ENCODE measurements at places on chromosomes 7 and 10. TPM values are rescaled to one million over a fixed set of nuclear protein-coding genes. Genes with fewer than 3 reads are reported as not detected.
A peak's percentile ranks its signal among the peaks of the same experiment; 100 is the strongest.

JAKMIP3 gene
- 0.44 TPM for total RNA-seq

- peaks cover 11% of the 10 kb centered on the region for H3K27me3 ChIP-seq
- no peak for DNase-seq
- H3K4me1 ChIP-seq = no peaks in the 10 kb centered on the region
- no peak overlapping the region for H3K4me3 ChIP-seq
- no peak overlapping the region for H3K27ac ChIP-seq
These were observed 24.7 kb downstream of the PDGFA start for GRCh38 chr7:494906-495305.

ARF5 gene
- 137 TPM for total RNA-seq

DNA sequence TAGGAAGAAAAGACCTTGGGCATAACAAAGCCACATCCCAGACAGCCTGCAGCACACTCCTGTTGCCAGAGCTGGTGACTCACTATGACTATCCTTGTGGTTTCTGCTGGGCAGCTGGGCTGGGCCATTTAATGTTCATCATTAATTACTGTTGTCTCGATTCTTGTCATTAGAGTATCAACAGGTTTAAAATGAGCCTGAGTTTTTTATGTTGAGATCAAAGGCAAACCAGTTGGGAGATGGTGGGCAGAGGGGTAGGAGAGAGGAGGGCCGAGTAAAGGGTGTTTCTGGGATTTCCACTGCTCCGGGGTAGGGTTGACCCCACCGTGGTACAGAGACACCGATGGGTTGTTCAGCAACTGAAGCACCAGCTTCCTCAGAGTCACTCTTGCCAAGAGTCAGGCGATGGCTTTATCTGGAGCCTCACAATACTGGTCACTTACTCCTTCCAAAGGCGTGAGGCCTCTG, 128.7 kb upstream of the LYZL1 start:
- no peak overlapping the region for H3K4me3 ChIP-seq
- peaks cover 9% of the 10 kb centered on the region for H3K36me3 ChIP-seq
- no peaks in the 10 kb centered on the region for H3K4me1 ChIP-seq
- H3K27me3 ChIP-seq = no peaks in the 10 kb centered on the region
- no peak for DNase-seq

DNA sequence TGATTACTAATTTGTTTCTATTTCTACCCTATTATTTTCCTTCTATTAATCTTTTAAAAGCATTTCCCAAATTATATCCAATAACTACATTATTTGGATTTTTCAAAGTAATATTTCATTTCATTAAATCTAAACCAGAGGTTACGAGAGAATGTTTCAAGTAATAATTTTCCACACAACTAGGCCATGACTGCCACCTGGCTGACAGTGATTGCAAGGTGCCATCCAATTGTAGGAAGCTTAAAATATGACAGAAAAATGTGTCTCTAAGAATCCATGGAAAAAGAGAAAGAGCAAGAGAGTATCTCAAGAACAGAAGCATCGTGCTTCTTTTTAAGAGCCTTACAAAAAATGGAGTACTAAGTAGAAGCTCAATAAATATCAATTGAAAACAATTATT, 48.7 kb downstream of the TPK1 start:
- no peak overlapping the region for H3K27ac ChIP-seq
- H3K36me3 ChIP-seq = no peaks in the 10 kb centered on the region
- H3K4me3 ChIP-seq = no peak overlapping the region
- peaks cover 9% of the 10 kb centered on the region for H3K4me1 ChIP-seq
- H3K27me3 ChIP-seq = no peaks in the 10 kb centered on the region
- no peak for DNase-seq

DNA sequence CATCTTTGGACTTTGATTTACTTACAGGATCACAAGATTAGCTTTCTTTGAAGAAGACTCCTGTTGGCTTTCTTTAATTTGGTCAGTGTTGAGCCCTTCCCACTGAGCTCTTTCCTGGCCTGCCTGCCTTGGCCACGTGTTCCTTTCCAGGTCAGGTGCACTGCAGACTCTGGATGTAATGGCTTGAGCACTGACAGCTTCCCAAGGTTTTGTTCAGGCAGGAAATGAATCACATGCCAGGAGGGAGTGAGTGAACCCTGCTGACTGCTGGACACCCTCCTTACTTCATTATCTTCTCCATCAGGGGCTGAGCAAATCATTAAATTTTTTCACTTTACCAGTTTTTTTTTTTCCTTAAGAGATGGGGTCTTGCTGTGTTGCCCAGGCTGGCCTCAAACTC, 29.8 kb downstream of the SNX10 start:
- no peak overlapping the region for H3K4me3 ChIP-seq
- no peak overlapping the region for H3K27ac ChIP-seq
- H3K36me3 ChIP-seq = no peaks in the 10 kb centered on the region
- H3K4me1 ChIP-seq = no peaks in the 10 kb centered on the region

DNA sequence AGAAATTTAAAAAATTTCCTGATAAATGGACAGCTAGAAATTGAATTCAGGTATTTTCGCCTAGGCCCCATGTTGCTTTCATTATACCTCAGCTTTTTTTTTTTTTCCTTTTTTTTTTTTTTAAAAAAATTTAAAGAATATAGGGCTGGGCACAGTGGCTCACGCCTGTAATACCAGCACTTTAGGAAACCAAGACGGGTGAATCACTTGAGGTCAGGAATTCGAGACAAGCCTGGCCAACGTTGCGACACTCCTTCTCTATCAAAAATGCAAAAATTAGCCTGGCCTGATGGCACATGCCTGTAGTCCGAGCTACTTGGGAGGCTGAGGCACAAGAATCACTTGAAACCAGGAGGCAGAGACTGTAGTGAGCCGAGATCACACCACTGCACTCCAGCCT, 334.0 kb downstream of the SORCS1 start:
- H3K4me3 ChIP-seq = no peak overlapping the region
- no peaks in the 10 kb centered on the region for H3K27me3 ChIP-seq
- H3K27ac ChIP-seq = no peak overlapping the region
- H3K4me1 ChIP-seq = peaks cover 2% of the 10 kb centered on the region

DNA sequence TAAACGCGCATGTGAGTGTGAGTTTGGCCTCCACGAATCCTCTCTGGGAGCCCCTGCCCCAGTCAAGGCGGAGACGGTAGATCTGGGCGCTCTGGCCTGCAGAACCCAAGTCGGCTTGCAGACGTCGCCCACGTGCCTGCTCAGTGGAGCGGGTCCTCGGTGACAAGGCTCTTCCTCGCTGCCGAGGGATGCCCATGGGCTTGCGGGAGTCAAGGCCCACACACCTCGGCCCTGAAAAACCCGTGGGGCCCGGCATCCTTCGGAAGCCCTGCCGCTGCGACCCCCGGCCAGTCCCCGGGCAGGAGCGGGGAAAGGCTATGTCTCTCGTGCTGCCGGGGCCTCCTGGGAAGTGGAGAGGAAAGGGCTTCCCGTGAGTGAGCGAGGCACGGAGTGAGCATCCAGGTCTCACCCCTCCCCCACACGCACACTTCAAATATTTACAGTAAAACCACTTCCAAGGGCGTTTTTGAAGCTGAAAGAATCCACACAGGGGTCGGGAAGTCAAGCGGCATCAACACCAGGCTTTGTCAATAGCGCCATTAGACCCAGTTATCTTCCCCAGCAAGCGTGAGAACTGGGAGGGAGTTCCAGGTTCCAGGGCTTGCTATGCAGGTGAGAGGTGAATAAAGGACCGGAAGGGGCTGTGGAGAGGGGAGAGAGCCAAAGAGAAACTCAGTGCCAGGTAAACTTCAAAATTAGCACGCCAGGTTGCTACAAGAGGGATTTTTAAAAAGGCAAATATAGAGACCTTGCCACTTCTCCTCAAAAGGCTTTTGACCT, 1.1 kb upstream of the MNX1 start:
- no peaks in the 10 kb centered on the region for H3K36me3 ChIP-seq
- peak overlapping the region; percentile 73 for H3K4me3 ChIP-seq
- H3K27ac ChIP-seq = no peak overlapping the region
- H3K4me1 ChIP-seq = peaks cover 12% of the 10 kb centered on the region

DNA sequence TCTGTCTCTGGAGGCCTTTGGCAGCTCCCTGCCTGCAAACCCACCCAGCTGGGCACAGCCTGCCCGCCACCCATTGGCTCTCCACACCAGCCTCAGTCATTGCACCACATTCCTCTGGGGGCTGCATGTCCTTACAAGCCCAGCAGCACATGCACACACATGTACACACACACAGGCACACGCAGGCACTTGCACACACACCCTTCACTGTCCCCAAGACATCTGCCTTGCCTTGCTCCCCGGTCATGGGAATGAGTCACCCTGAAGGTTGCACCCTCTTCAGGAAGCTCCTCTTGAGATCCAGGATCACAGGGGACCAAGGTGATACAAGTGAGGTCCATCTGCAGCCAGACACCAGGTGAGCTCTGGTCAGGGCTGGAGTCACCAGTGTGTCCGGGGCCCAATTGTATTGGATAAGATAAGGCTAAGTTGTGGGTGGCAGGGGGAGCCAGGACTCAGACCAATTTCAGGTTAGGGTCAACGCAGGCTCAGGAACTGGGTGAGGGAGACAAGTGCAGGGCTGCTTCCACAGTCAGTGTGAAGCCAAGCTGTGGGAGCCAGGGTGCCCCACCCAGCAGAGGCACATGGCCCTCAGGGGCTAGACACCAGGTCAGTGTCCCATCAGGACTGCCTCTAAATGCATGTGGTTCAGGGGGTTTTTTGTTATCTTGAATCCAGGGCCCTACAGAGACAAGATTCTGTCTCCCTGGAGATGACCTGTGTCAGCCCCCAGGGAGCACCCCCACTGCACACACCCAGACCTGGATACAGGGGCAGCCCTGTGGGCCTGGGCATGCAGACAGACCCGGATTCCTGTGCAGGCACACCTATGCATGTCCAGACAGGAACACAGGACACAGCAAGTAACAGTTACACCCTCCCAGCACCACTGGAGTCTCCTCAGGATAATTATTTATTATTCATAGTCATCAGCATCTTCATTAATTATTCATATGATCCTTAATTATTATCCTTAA, 33.8 kb downstream of the KCNH2 start:
- H3K4me3 ChIP-seq = no peak overlapping the region
- no peaks in the 10 kb centered on the region for H3K36me3 ChIP-seq
- DNase-seq = peak; percentile 9
- no peak overlapping the region for H3K27ac ChIP-seq
- H3K4me1 ChIP-seq = peaks cover 15% of the 10 kb centered on the region
- peaks cover under 1% of the 10 kb centered on the region for H3K27me3 ChIP-seq

SCART1 gene
- total RNA-seq = 3.8 TPM

- peaks cover 1% of the 10 kb centered on the region for H3K27me3 ChIP-seq
- no peaks in the 10 kb centered on the region for H3K4me1 ChIP-seq
- H3K4me3 ChIP-seq = no peak overlapping the region
- H3K36me3 ChIP-seq = peaks cover 6% of the 10 kb centered on the region
- no peak overlapping the region for H3K27ac ChIP-seq
These were observed 170.5 kb downstream of the CCDC7 start for GRCh38 chr10:32616438-32616837.

KIAA1549 gene
- total RNA-seq = 40.2 TPM

CPVL gene
- 20.3 TPM for total RNA-seq
